ENCODE measurements at places on chromosomes 13 and 19.

GRCh38 chr19:38298821-38299680 is 5.0 kb upstream of the C19orf33 start:
- DNase-seq = no peak

- DNase-seq = no peak
Observed at GRCh38 chr19:32526895-32527294, 54.1 kb upstream of the PDCD5 start.

DNA sequence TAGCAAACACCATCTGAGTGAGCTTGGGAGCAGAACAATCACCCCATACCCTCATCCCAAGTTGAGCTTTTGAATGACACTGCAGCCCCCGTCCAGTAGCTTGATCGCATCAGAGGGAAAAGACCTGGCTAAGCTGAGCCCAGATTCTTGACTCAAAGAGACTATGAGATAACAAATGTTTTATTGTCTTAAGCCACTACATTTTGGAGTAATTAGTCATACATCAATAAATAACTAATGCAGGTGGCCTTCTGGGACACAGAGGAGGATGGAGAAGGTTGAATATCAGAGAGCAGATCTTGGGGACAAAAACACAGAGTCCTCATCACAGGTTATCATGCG is 24.6 kb upstream of the IGSF23 start:
- no peak for DNase-seq

- DNase-seq = no peak
Observed at GRCh38 chr13:70386919-70387318, 278.7 kb upstream of the KLHL1 start.

DNA sequence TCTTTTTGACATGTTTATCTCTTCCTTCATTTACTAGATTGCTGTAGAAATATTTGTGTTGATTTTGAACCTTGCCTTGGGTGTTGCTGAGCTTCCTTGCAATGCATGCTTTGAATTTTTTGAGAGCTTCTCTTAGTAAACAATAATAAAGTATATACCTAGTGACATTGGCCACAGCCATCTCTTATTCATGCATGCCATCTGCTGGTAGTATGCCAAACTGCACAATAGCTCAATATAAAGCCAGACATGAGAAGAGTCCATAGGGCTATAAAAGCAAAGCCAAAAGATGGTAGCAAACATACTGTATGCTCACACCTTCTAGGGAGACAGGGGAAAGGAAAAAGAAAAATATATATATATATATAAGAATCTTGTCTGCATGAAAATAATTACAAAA is 18.9 kb upstream of the ZSCAN5A start:
- peak; percentile 29 for DNase-seq

DNA sequence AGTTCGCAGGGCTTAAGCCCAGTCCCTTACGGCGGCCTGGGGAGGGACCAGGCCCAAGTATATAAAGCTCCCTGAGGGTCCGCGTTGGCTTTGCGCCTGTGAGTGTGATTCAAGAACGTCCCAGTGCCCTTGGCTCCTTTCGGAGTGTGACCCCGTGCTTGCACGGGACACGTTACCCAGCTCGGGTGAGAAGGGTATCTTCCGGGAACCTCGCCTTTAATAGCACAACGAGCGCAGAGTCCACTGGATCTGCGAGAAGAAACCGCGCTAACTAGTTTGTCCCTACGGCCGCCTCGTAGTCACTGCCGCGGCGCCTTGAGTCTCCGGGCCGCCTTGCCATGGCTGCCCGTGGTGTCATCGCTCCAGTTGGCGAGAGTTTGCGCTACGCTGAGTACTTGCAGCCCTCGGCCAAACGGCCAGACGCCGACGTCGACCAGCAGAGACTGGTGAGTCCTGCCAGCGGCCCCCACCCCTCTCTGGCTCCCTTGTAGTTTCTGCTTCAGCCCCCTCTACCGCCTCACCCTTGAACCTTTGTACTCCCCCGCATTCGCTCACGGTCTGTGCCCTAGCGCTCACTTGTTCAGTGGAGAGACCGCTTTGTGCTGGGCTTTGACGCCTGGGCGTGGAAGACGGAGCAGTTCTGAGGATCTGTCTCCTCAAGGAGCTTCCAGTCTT is at the start of gene DNAJC15:
Gene DNAJC15 (plus strand): TSS at position 298 of the 675 bp plus-strand sequence. CDS start 41 bp downstream, at position 339.
- peak; percentile 49 for DNase-seq

DNA sequence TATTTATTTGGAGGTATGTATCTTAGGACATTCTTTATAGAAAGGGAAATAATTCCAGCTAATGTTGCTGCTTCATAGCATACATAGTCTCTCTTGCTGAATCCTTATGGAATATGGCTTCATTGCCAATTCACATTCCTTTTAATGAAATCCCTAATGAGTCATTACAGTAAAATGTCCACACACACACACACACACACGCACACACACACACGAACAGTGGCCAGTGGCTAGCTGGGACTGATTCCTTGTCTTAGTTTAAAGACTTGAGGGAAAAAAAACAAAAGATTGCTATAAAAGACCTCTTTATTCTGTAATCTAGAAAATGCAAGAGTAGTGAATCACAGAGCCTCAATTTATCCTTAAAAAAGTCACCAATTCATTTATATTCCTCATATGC is 301.6 kb downstream of the SLITRK6 start:
- DNase-seq = no peak

GRCh38 chr19:35066691-35067563 is 25.4 kb downstream of the HPN start:
- peak; percentile 90 for DNase-seq

- DNase-seq = no peak
Observed at GRCh38 chr13:56457535-56458190, 683.1 kb upstream of the PRR20A start.

DNA sequence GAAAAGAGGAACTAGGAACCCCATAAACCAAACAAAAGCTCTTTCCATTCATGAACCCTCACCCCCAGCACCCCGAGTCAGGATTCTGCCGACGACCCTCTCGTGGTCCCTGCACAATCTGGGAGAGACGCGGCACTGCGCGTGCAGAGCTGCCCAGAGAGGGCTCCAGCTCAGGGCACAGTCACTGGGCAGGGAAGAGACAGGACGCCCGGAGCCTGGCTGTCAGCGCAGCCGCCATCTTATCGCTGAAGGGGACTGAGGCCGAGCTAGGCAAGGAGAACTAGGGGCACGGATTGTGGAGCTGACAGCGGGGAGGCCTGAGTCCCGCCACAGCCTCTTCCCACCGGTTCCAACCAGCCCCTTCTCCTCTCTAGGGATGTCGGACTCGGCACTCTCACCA is 349 bp downstream of the ZNF98 start:
- DNase-seq = no peak

GRCh38 chr13:95319551-95320274 is 18.5 kb upstream of the ABCC4 start:
- DNase-seq = no peak

- DNase-seq = no peak
Observed at GRCh38 chr13:80751854-80752253, 410.9 kb upstream of the SPRY2 start.

GRCh38 chr13:49165798-49166752 is 54.1 kb upstream of the MLNR start:
- no peak for DNase-seq

DNA sequence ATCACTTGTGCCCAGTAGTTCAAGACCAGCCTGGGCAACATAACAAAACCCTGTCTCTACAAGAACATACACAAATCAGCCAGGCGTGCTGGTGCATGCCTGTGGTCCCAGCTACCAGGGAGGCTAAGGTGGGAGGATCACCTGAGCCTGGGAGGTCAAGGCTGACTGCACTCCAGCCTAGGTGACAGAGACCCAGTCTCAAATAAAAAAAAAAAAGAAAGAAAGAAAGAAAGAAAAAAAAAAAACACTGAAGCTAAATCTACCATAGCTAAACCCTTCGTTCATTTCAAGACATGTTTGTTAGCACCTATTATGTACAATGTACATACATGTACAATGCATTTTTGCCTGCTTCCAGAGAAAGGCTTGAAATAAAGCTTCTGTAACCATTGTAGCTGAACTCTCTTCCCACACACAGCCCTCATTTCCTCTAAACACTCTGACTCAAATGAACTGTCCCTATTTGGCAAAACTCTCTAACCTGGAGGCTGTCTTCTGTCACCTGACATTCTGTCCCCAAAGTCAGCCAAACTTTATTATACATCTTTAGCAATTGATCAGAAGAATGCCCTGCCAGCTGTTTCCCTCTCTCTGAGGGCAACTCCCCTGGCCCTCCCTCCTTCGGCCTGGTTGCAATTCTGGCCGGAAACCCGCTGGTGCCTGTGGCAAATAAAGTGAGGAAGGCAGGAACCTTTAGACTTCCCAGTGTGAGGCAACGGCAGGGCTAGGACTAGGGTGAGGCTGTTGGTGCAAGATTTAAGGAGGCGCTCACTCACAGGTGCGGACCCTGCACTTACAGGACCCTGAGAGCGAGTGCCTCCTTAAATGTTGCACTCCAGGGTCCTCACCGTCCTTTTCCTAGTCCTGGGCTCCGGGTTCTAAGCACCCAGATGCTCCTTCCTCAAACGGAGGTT is 1.8 kb downstream of the ETHE1 start:
- DNase-seq = no peak

GRCh38 chr19:29233591-29233990 is 20.6 kb upstream of the UQCRFS1 start:
- no peak for DNase-seq

GRCh38 chr13:20177049-20177831 is 15.5 kb downstream of the GJB2 start:
- no peak for DNase-seq

- DNase-seq = no peak
Observed at GRCh38 chr13:66482836-66483235, 747.3 kb downstream of the PCDH9 start.

DNA sequence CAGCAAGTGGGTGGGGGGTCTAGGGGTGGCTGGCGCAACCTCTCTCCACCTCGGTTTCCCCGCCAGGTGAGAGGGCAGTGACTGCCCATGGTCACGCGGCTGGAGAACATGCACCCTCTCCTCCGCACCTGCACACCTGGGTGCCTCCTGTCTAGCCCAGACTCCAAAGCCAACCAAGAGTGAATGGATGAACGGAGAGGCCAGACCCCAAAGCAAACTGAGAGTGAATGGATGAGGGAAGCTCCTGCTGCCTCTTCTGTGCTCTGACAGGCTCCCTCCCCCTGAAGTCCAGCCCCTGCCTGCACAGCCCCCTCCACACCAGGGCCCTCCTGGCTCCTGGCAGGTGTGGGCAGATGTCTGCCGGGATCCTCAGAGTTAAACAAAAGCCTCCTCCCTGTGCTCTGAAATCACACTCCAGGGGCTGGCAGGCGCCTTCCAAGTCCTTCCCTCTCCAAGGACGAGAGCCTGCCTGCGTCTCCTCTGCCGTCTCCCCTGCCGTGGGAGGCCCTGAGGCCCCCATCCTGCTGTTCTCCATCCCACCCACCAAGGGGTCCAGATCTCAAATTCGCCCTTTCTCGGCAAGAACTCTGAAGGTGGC is 2.2 kb downstream of the SBNO2 start:
- DNase-seq = no peak

- no peak for DNase-seq
Observed at GRCh38 chr13:91331047-91331915, 16.2 kb upstream of the MIR17HG start.

- DNase-seq = no peak
Observed at GRCh38 chr13:102999499-102999898, 66.7 kb downstream of the SLC10A2 start.

GRCh38 chr13:25874907-25875306 is 176.9 kb downstream of the SHISA2 start:
- peak; percentile 56 for DNase-seq

DNA sequence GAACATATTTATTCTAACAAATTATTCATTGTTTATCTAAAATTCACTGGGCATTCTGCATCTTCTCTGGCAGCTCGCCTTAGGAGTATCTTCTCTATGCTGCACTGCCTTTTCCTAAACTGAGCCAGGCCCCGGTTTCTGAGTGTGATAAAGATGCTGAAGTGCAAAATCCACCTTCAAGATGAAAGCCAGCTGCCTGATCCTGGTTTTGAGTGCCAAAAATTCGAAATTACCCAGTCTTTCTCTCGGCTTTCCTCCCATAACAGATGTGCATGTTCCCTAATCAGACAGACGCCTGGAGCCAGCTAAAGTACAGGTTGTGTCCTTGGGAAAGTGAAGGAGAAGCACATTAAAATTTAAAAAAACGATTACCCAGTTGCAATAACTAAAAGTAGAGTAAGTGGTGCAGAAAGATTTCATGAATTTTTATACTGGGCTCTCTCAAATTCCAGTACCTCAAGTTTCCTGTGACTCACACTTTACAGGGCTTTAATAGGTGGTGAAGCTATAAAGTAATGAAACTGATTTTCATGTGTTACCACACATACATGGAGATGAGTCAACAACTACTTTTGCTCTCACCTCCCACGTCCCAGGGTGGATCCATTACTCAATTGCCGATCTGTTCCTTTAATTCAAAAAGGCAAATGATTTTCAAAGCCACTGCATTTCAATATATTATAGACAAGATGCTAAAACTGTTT is 65.0 kb upstream of the GTF2F2 start:
- DNase-seq = peak; percentile 46

GRCh38 chr19:1362387-1363257 is 21.1 kb upstream of the NDUFS7 start:
- DNase-seq = no peak

GRCh38 chr13:33968520-33969507 is 150.9 kb downstream of the RFC3 start:
- no peak for DNase-seq

GRCh38 chr19:40808497-40808896 is 9.5 kb downstream of the EGLN2 start:
- no peak for DNase-seq

- DNase-seq = no peak
Observed at GRCh38 chr13:92187378-92187989, 789.1 kb downstream of the GPC5 start.

GRCh38 chr13:89027694-89028306 is 1356.6 kb downstream of the SLITRK5 start:
- no peak for DNase-seq

DNA sequence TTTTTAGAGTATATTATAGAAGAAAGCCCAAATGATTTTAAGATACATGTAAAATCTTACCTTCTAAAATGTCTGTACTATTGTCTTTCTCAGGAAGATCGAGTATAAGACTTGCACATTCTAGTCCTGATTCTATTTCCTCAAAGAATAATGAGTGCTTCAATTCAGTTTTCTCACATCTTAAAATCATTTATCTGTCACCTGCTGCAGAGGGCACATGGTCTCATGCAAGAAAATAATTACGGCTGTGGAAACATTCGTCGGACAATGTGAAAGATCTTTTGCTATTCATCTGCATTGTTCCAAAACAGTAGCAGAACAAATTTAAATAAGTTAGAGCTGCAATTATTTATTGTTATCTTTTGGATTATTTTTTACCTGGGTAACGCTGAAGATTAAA is 1403.5 kb downstream of the PCDH9 start:
- no peak for DNase-seq

DNA sequence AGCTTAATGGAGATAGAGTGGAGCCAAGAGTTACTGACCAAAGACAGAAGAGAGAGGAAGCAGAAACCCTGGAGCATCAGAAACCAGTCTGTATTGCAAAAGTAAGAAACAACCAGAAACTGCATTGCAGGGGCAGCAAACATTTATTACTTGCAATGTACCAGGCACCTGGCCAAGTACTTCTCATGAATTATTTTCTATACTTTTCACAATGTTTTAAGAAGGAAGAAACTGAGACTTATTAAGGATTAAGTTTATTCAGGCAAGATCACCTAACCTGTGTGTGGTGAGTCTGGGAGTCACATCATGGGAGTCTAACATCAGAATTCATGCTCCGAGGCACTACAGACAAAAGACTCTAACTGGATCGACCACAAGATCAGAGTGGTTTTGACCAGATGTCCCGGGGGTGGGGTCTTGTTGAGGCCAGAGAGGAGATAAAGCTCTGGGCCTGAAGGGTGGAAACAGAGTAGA is 47.4 kb downstream of the TNFRSF19 start:
- no peak for DNase-seq

GRCh38 chr13:39767791-39768517 is 112.5 kb downstream of the COG6 start:
- no peak for DNase-seq
